ENCODE measurements at places on chromosomes 16 and 17. TPM values are rescaled to one million over a fixed set of nuclear protein-coding genes. Genes with fewer than 3 reads are reported as not detected.

DNA sequence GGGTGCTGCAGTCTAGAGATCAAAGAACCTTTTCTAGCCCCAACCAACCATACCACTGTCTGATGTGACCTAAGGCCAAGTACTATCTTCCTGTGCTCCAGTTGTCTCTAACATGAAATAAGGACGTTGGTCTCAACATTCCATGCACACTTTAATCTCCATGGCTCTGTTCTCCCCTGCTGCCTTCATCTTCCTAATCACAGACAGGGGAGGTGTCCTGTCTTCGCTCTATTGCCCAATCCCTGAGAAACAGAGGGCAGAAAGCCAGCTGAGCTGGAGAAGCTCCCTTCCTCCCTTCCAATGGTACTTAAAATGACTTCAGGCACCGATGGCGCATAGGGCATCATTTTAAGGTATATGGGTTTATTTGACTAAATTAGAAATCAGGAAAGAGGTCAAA is 148.9 kb upstream of the GNAO1 start:
- H3K27me3 ChIP-seq: no peaks in the 10 kb centered on the region
- no peak for DNase-seq
- no peak overlapping the region for H3K4me3 ChIP-seq
- H3K36me3 ChIP-seq: no peaks in the 10 kb centered on the region

- no peak for DNase-seq
- no peaks in the 10 kb centered on the region for H3K4me1 ChIP-seq
- H3K36me3 ChIP-seq: peaks cover 15% of the 10 kb centered on the region
- H3K4me3 ChIP-seq: no peak overlapping the region
- no peak overlapping the region for H3K27ac ChIP-seq
Observed at GRCh38 chr16:87332150-87332549, 15.0 kb upstream of the C16orf95 start.

DNA sequence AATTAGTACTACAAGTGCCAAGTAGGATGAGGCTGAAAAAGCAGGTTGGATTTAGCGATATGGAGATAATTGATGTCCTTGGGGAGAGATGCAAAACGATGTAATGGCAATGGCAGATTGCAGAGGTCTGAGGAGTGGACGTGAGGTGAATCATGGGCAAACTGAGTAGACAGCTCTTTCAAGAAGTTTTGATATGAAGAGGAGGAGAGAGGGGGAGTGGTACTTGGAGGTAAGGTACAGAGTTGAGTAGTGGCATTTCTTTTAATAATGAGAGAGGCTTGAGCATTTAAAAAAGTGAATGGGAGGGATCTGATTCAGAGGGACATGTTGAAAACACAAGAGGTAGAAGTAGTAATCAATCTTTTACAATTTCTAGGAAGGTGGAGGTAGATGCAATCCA is 17.7 kb upstream of the VPS4A start:
- peaks cover 3% of the 10 kb centered on the region for H3K36me3 ChIP-seq
- no peak overlapping the region for H3K27ac ChIP-seq
- H3K4me3 ChIP-seq: no peak overlapping the region
- H3K27me3 ChIP-seq: no peaks in the 10 kb centered on the region
- no peaks in the 10 kb centered on the region for H3K4me1 ChIP-seq
- DNase-seq: no peak

DNA sequence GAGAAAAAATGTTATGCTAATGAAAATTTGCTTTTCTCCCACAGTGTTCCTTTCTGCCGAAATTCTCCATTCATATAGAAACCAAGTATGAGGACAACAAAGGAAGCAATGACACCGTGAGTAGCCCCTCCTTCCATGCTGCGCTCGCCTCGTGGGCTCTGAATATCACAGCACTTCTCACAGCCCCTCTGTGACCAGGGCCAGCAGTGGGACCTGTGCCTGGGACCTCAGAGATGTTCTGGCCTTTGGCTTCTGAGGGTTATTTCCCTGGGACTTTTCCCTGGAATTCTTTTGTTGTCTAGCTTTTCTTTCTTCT is 139.6 kb upstream of the NOL11 start:
- no peak for DNase-seq
- peaks cover 2% of the 10 kb centered on the region for H3K27me3 ChIP-seq
- no peak overlapping the region for H3K4me3 ChIP-seq
- peak overlapping the region; percentile 13 for H3K27ac ChIP-seq
- peaks cover 10% of the 10 kb centered on the region for H3K4me1 ChIP-seq

DNA sequence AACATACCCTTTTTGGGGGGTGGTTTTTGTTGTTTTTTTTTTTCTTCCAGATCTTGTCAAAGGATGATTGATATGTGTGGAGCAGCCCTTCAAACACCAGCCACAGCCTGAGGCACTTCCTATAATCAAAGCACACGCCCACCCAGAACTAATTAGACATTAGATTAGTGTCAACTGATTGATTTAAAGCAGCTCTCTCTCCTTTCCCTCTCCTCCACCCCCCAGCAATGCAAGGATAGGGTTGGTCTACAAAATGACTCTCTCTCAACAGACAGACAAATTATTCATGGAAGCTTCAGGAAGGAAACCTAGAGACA is 250.3 kb upstream of the SOX9 start:
- H3K4me1 ChIP-seq: peaks cover 4% of the 10 kb centered on the region
- H3K27ac ChIP-seq: no peak overlapping the region
- H3K36me3 ChIP-seq: no peaks in the 10 kb centered on the region
- H3K27me3 ChIP-seq: no peaks in the 10 kb centered on the region
- H3K4me3 ChIP-seq: no peak overlapping the region
- DNase-seq: no peak

DNA sequence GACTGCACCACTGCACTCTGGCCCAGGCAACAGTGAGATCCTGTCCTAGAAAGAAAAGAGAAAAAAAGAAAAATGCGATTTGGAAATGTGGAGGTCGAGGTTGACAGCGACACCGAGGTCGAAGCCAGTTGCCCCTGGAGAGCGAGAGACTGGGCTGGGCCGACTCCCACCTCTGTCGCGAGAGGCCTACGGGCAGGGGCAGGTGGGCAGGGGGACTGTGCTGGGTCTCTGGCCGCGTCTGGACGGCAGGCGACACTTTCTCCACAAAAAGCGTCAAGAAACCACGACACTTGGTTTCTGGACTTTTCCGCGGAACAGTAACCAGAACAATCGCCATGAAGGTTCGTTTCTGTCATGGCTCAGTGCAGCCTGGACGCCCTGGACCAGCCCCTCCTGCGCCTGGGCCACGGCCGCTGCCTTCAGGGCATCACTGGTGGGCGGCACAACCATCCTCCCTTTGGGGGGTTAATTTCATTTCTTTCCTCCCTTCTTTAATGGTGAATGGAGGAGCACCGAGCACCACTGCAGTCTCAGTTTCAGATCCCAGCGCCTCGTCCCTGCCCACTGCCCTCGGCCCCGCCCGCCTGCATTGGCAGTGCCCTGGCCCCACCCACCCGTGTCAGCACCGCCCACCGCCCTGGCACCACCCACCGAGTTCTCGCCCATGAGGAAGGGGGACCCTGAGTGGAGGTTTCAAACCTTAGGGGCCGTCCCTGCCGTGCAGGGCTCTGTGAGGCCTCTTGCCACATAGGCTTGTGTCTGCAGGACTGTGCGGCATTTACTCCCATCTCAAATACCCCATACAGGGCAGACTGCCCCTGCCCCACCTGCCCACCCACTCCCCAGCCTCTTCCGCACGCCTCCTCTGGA is 18.5 kb upstream of the CDH15 start:
- no peaks in the 10 kb centered on the region for H3K4me1 ChIP-seq
- H3K27ac ChIP-seq: no peak overlapping the region
- H3K27me3 ChIP-seq: peaks cover 14% of the 10 kb centered on the region
- no peak for DNase-seq
- peaks cover 31% of the 10 kb centered on the region for H3K36me3 ChIP-seq

- no peak overlapping the region for H3K4me3 ChIP-seq
- H3K27ac ChIP-seq: no peak overlapping the region
- peaks cover under 1% of the 10 kb centered on the region for H3K27me3 ChIP-seq
Observed at GRCh38 chr16:88475037-88475436, 22.0 kb downstream of the ZFPM1 start.

- peaks cover 13% of the 10 kb centered on the region for H3K4me1 ChIP-seq
- H3K27me3 ChIP-seq: peaks cover 22% of the 10 kb centered on the region
- peak; percentile 90 for DNase-seq
- peaks cover 3% of the 10 kb centered on the region for H3K36me3 ChIP-seq
- H3K27ac ChIP-seq: no peak overlapping the region
- no peak overlapping the region for H3K4me3 ChIP-seq
Observed at GRCh38 chr17:61412143-61412859, 12.7 kb downstream of the TBX2 start.

DNA sequence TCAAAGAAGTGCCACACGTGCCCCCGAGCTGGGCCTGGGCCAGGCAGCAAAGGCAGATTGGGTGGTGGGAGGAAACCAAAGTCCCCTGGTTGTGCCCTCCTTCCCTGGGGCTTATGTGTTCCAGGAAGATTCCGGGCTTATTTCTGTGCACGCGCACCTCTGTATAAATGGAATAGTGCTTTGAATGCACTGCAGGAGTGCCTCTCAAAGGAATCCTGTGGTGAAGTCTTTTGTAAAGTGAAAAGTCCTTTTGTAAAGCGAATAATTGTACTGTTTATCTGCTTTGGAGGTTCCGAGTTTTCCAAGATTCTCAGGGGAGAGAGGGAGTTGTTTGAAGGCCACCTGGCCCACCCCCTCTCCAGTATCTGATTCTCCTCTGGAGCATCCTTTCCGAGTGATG is 26.8 kb downstream of the C17orf75 start:
- H3K4me1 ChIP-seq: no peaks in the 10 kb centered on the region
- no peak overlapping the region for H3K27ac ChIP-seq
- no peak for DNase-seq
- H3K36me3 ChIP-seq: no peaks in the 10 kb centered on the region

GRCh38 chr17:29826114-29826692 is 103.8 kb downstream of the SSH2 start:
- H3K27me3 ChIP-seq: no peaks in the 10 kb centered on the region
- peaks cover 14% of the 10 kb centered on the region for H3K4me1 ChIP-seq

DNA sequence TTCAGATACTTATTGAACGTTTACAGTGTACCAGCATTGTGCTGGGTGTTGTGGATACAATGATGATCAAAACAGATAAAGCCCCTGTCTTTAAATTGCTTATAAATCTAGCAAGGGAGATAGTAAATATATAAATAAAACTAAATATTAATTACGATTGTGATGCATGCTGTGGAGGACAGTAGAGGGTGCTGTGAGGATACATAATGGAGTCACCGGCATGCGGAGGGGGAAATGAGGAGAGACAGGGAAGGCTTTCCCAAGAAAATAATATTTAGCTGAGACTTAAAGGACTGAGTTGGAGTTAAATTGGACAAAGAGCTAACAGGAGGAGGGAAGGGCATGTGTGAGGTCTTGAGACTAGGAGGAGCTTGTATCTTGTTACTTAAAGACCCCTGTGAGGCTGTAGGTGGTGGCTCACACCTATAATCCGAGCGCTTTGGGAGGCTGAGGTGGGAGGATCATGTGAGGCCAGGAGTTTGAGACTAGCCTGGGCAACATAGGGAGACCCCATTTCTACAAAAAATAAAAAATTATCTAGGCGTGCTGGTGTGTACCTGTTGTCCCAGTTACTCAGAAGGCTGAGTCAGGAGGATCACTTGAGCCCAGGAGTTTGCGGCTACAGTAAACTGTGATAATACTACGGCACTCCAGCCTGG is 2.4 kb downstream of the DHRS7B start:
- peaks cover 4% of the 10 kb centered on the region for H3K27me3 ChIP-seq
- H3K27ac ChIP-seq: no peak overlapping the region
- peaks cover 4% of the 10 kb centered on the region for H3K36me3 ChIP-seq
- peak; percentile 34 for DNase-seq
- peaks cover 35% of the 10 kb centered on the region for H3K4me1 ChIP-seq

DNA sequence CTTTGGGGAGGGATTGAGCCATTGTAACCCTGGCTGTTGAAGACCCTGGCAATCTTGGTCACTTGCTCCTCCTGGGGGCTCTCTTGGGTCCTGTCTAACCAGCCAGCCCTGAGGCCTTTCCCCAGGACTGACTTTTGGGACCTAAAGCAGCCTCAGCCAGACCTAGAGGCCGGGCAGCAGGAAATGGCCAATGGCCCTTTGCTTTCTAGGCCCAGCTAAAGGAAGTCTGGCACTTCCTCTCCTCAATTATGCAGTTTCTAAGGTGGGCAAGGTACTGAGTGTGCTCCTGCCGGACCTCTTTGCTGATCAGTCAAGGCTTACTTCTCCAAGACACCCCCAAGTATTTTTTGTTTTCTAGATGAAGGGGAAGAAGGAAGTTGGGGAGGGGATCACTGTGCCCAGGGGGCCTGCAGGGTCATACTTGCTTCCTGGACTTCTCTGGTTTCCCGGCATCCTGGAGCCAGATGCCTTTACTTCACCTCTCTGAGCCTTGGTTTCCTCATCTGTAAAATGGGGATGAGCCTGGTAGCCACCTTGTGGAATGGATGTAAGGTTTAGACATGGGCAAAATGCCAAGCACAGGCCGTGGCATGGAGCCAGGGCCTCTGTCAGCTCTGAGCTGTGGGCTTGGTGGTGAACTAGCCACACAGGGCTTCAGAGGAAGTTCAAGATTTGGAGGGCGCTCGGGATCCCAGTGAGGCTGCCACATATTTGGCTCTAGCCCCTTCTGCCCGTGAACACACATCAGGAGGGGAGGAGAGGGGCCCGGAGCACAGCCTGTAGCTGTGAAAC is 8.6 kb downstream of the CX3CL1 start:
- H3K36me3 ChIP-seq: no peaks in the 10 kb centered on the region
- peak overlapping the region; percentile 10 for H3K27ac ChIP-seq
- H3K27me3 ChIP-seq: peaks cover 3% of the 10 kb centered on the region
- DNase-seq: no peak

GRCh38 chr17:29699283-29699682 is 76.6 kb upstream of the CORO6 start:
- H3K4me3 ChIP-seq: no peak overlapping the region
- peaks cover 17% of the 10 kb centered on the region for H3K36me3 ChIP-seq
- H3K27ac ChIP-seq: no peak overlapping the region

DNA sequence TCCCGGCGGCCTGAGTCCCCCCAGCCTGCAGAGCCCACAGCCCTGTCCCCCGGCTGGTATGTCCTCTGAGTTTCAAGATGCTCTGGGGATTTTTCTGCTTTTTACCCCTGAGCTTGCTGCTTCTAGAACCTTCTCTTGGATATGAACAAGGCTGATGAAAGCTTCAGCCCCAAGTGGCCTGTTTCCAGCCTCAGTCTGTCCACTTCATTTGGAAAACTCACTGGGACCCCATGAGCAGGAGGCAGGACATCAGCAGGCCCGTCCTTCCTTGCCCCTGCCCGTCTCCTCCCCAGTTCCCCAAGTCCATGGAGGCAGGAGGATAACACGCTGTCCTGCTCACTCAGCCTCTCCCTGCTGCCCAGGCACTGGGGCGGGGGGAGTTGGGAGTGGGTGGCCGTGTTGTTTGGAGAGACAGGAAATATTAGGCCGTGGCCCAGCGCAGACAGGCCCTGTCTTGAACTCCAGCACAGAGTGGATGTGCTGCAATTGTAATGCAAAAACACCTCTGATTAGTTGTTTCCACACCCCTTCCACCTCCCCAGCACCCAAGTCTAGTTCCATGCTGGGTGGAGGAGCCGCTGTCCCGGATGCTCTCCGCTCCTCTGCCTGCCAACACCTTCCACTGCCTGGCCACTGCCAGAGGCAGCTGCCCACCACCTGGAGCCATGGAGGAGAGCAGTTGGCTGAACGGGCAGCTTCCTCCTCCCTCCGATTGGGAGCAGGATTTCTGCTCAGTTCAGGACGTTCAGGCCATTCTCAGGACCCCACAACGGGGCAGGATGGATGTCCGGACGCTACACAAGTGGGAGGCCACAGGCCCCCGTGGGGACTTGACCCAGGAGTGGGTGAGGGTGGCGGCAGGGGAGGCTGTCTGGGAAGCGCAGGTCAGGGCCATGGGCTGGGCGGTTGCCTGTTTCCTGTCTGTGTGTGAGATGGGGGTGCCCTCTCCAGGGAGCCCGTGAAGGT is 216.9 kb upstream of the GSE1 start:
- H3K27me3 ChIP-seq: peaks cover 3% of the 10 kb centered on the region
- no peak overlapping the region for H3K4me3 ChIP-seq
- H3K27ac ChIP-seq: no peak overlapping the region

Gene TOM1L1
- total RNA-seq: 16.7 TPM

Gene KCNG4
- not detected for total RNA-seq

Gene ADAMTS18
- 0.69 TPM for total RNA-seq

Gene KRTAP2-3
- total RNA-seq: not detected

Gene FTO
- total RNA-seq: 83.8 TPM

Gene LGALS9C
- total RNA-seq: 0.21 TPM
